ENCODE measurements at places on chromosomes 7 and 10.

GRCh38 chr7:94832051-94832450 lies 75.3 kb upstream of the PPP1R9A start:
- no peak for DNase-seq

- no peak for DNase-seq
These were observed 17.4 kb upstream of the INMT start for GRCh38 chr7:30734497-30734896.

GRCh38 chr7:157952050-157952667 lies 615.4 kb downstream of the DNAJB6 start:
- no peak for DNase-seq

DNA sequence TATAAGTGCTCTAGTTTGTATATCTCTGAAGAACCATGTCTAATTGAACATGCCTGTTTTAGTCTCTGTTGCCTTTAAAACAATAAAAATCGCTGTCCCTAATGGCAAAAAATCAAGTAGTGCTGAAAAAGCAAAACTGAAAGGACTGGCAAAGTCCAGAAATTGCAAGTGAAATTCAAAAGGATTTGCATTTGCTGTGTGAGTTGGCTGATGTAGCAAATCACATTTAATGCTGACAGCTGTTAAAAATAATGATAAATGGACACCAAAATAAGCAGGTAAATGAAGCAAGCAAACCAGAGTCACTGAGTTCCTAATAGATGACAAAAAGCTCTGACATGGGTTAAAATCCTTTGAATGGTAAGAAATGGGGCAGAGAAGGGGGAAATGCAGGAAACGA lies 874.1 kb downstream of the GRM8 start:
- no peak for DNase-seq

DNA sequence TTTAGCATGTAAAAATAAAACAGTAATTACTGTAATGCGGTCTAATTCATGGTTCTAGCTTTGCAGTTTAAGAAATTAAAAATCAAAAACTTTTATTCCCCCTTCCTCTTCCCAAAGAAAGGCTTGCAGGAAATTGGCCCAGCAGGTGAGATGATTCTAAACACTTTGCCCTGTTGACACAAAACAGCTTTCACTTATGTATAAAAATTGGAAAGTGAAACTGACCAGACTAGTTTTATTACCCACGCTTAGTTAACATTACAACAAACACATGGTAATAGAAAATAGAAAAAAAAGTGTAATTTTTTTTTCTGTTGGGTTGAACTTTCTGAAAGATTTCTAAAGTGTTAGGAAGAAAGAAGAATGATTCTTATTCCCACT lies 1.2 kb upstream of the CCDC6 start:
- DNase-seq, result no peak

DNA sequence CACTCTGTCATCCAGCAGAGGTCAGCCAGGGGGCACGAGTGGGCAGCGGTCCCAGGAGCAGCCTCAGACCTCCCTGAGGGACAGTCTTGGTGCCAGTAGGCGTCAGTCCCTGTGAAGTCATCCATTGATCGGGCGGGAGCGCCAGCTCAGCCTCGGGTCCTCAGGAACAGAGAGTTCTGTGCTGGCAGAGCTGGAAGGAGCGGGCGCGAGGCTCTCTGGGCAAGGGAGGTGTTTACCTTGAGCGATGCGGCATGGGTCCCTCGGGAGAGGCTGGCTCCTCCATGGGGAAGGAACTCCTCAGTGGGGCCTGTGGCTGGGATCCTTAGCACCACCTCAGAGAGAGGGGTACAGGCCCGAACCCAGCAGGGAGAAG lies 101.1 kb upstream of the PPIF start:
- no peak for DNase-seq

DNA sequence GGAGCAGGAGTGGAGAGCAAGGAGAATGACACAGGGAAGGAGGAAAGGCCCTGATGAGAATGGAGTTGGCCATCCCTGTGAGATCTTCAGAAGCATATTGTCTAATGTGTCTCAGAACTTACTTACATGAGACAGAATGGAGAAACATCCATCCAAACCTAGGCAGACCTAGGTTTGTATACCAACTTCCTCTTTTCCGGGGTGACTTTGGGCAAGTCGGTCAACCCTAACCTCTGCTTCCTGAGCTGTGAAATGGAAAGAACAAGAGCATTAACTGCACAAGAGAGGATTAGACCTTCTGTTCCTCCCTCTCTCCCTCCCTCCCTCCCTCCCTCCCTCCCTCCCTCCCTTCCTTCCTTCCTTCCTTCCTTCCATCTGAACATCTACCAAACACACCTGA lies 4.5 kb downstream of the GHRHR start:
- DNase-seq, result no peak

DNA sequence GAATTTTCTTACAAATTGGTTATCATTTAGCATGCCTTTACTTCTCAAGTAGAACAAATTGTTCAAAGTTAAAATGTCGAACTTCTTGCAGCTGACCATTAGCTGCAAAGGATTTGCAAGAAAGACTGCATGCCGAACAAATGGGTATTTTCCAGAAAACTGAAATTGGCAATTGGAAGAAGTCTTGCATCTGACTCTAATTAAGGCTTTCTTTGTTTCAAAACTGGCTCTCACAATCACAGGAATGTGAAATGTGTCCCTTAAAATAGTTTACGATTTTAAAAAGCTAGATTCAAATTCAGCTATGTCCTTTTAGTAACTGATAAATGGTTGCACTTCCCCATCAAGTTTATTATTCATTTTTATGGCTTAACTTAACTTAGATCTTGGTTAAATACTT lies 207.9 kb downstream of the ARL4A start:
- peak; percentile 30 for DNase-seq

GRCh38 chr7:135147899-135148721 lies at the start of gene TMEM140:
TMEM140 (plus strand) TSS chr7:135148072; CDS start chr7:135164442, 16,370 bp downstream.
- DNase-seq, result no peak

- no peak for DNase-seq
These were observed 430.7 kb downstream of the DPP6 start for GRCh38 chr7:154482863-154483262.

DNA sequence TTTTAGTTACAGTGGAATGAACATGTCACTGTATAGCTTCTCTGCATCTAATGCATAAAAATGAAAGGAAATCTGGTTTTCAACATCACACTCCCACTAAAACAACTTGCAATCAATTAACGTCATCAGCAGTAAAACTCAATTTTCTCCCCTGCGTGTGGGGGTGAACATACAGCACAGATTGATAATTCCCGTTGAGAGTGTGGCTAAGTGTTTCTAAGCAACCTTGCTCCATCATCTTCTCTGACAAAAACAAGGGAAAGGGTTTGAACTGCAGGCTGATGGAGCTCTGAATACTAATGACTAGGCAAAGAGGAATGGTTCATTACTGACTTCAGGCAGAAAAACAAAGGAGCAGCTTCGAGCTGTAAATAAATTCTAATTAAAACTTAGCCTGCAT lies 238.3 kb downstream of the PARD3 start:
- DNase-seq, result no peak

DNA sequence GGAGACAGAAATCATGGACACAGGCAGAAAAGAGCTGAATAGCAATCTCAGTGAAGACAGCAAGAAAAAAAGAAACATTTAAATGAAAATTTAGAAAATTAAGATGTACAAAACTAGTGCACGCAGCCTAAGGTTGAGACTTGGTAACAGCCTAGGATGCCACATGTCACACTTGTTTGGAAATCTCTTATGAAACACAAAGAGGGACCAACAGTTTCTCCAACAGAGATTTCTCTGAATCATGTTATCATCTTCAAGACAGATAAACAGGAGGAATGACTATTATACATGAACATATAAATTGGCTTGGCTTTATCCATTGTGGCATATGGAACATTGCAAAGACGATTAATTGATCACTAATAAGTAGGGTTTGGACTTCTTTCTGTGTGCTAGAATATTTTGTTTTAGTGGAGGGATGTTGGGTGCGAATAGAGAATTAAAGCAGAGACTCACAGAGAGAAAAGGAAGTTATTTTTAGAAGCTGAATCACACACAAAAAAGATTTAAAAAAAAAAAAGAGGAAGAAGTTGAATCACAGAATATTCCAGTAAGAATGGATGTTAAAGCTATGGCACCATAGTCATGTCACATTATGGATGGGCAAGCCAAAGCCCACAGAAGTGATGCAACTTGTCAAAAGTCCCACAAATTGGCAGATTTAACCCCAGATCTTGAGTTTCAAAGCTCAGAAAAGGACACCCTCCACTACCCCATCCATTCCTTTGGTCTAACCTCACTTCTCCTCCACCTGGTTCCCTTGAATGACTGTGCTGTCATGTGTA lies 91.6 kb downstream of the MYOF start:
- no peak for DNase-seq

DNA sequence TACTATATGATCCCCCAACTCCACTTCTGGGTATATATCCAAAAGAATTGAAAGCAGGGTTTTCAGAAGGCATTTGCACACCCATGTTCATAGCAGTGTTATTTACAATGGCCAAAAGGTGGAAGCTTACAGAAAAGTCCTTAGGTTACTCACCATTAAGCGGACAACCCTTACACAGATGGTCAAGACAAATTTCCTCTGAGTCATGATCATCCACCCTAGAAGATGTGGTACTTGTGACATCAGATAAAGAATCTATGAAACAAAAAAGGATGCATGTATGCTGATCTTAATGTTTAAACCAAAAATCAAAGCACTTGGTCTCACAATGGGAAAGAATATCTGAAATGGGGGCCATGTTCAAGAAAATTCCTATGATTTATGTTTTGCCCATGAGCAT lies 31.1 kb downstream of the ZC3HAV1 start:
- DNase-seq, result no peak

DNA sequence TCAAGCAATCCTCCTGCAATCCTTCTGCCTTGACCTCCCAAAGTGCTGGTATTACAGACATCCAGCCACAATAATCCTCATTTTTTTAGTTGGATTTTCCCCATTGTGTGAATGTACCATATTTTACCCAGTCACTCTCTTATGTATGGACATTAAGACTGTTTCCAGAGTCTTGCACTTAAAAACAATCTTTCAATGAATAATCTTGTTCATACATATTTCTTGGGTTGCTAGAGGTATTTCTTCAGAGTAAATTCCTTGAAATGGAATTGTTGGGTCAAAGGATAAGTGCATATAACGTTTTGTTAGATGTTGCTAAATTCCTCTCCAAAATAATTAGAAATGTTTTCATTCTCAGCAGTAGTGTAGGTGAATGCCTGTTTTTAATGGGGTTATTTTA lies 283.1 kb upstream of the KAT6B start:
- DNase-seq, result no peak

DNA sequence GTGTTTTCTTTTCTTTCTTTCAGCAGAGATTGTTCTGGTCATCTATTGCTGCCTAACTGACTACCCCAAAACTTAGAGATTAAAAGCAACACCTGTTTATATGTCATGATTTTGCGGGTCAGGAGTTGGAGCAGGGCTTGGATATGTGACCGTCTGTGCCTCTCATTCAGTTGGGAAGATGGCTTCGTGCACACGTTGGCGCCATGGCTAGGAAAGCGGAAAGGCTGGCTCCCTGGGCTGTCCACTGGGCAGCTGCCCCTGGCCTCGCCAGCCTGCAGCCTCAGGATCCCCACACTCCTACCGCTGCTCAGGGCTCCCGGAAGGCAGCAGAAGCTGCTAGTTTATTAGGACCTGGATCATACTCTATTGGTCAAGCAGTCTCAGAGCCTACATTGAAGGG lies 638.1 kb upstream of the FOXK1 start:
- DNase-seq, result no peak

DNA sequence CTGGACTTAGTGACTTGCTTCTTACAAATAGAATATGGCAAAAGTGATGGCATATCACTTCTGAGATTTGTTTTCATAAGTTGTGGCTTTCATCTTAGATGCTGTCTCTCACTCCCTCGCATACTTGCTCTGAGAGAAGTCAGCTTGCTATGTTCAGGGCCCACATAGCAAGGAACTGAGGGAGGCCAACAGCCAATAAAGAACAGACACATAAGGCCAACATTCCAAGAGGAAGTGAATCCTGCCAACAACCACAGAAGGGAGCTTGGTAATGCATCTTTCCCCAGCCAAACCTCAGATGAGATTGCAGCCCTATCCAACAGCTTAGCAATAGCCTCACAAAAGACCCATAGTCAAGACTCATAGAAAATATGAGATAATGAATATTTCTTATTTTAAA lies 39.2 kb upstream of the DMTF1 start:
- no peak for DNase-seq

DNA sequence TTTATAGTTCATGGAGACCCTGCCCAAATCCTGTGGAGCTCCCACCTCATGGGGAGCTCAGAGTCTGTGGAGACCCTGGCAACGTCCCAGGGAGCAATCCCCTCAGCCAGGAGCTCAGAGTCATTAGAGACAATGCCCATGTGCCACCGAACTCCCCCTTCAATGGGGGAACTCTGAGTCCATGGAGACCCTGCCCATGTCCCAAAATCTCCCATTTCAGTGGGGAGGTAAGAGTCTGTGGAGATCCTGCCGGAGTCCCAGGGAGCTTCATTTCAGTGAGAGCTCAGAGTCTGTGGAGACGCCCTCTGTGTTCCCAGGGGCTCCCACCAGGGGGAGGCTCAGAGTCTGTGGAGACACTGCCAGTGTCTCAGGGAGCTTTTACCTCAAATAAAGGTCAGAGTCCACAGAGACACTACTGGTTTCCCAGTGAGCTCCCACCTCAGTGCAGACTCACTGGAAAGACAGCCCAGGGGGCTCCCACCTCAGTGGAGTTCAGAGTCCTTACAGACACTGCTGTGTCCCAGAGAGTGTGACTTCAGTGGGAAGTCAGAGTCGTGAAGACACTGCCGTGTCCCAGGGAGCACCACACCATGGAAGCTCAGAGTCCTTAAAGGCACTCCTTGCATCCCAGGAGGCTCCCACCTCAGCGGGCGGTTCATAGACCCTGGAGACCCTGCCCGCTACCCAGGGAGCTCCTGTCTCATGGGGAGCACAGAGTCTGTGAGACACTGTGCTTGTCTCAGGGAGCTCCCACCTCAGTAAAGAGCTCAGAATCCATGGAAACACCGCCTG lies 5.0 kb downstream of the MYO1G start:
- peak; percentile 24 for DNase-seq

- DNase-seq, result no peak
These were observed 308.8 kb upstream of the ZNF32 start for GRCh38 chr10:43957267-43958070.

GRCh38 chr7:25615593-25615992 lies 387.3 kb upstream of the NPVF start:
- DNase-seq, result no peak

- no peak for DNase-seq
These were observed 1.6 kb downstream of the FAM171A1 start for GRCh38 chr10:15369256-15370211.

GRCh38 chr10:33164060-33164709 lies 170.3 kb downstream of the NRP1 start:
- no peak for DNase-seq

DNA sequence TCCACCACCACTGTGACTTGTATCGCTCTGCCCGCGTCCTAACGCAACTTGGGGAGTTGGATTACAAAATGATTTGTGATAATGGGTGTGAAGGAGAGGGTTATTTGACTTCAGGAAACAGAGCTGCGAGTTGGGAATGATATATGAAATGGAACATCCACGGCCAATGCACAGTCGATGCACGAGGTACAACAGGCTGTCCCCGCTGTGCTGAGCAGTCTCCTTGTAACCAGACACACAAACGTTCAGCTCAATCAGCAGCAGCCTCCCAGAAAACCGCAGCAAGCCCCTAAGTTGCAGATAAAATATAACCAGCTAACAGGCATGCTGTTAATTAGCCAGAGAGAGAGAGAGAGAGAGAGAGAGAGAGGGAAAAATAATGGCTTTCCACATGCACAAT lies 332.7 kb upstream of the MGMT start:
- DNase-seq, result no peak

GRCh38 chr10:52297747-52298146 lies 16.3 kb upstream of the DKK1 start:
- no peak for DNase-seq

GRCh38 chr7:18570890-18571478 lies 75.4 kb downstream of the HDAC9 start:
- no peak for DNase-seq
